ENCODE measurements at places on chromosomes 5 and 9.

- no peak for DNase-seq
Observed at GRCh38 chr9:20054734-20055133, 265.9 kb upstream of the SLC24A2 start.

GRCh38 chr9:137279741-137280473 is 2.4 kb downstream of the TOR4A start:
- DNase-seq: no peak

DNA sequence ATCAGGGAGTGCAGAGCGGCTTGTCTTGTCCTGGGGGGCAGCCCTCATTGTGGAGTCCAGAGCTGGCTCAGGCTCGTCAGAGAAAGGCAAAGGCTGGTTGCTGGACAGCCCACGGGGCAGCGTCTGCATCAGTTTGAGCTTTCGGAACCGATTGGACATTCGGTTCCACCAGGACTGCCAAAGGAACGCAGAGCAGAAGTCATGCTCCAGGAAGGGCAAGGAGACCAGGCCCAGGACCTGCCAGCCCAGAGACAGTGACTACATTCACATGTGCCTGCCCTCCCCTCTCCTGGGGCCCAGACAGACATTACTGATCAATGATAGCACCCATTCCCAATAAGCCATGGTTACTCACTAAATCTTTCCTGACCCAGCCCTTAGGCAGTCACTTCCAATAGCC is 18.1 kb downstream of the ANKS6 start:
- no peak for DNase-seq

DNA sequence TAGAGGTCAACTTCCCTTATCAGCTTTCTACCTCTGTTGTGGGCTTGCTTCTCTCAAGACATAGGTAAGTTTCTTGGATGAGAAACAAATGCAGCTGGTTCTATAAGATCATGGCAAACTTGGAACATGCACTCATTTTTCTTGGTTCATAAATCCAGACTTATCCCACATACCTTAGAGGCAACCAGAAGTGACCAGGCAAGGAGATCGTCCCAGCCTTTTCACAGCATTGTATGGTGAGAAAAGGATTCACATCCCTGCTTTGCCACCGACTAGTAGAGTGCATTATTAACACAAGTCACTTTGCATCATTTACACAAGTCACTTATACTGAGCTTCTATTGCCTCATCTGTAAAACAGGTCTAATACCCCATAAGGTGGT is 35.4 kb downstream of the LHFPL2 start:
- DNase-seq: no peak

DNA sequence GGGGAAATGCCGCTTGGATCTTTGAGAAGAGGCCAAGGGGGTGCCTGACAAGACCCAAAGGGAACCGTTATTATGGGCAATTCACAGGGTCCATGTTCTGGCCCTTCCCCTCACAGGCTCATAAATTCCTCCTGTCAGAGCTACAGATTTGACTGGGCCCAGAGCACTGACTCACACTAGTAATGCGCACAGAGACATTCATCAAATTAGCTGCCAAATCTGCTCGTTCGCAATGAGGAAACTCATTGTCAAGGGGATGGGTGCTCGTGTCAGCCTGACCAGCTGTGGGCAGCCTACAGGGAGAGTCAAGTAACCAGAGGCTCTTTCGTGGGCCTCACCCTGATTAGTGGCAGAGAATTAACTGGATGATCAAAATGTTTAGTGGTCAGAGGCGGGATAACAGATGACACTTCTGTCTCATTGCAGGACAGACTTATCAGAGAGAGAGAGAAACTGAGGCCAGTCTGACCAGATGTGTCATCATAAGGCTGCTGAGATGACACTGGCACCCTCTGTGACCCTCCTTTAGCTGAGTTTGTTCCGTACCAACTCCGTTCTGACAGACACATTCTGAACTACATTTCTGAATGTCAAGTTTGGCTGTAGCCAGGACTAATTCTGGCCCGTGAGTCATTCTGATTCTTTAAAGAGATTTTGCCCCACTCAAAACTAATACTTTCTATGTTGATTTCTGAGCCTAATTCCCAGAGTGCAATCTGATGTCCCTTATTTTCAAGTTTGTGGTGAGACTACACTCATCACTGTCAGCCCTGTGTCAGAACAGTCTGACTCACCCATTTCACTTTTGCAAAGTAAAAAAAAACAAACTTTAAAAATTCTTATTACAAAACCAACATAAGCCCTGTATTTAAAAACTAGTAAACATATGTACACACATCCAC is 377.1 kb downstream of the ACTL7B start:
- peak; percentile 94 for DNase-seq

DNA sequence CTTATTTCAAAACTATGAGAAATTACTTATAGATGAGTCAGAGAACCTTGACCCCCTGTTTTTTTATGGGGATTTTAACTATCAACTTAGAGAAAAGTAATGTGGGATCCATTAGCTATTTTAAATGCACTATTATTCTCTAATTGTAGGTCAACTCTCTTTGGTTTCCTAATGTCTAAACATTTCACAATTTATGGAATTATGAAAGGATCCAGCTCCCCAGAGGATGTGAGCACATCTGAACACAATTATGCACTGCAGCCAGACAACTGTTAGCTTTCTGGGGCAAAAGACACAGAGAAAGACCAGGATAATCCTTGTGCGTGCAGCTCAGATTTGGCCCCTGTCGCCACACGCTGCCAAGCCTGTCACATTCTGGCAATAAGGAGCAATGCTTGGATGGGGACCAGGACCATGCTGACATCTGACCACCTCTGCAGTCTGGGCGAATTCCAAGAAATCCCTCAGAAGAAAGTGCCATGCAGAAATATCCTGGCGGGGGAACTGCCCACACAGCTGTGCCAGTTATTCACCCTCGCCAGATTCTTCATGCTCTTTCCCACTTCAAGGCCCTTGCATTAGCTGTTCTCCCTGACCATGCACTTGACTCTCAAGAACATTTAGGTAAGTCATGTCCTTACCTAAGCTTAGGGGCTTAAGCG is 22.2 kb upstream of the CMBL start:
- no peak for DNase-seq

- no peak for DNase-seq
Observed at GRCh38 chr9:130629443-130630070, 34.8 kb upstream of the PRDM12 start.
